Smooth muscle cell of bladder (primary cell): ENCODE measurements at places on chromosomes 2 and 18. TPM values are rescaled to one million over a fixed set of nuclear protein-coding genes. Genes with fewer than 3 reads are reported as not detected.

IL1F10 gene
- not detected in 2 replicates for total RNA-seq

GAL3ST2 gene
- 0.18 TPM in 1 of 2 replicates, not detected in the other for total RNA-seq

FAM237A gene
- not detected in 2 replicates for total RNA-seq

GTF3C2 gene
- 18.2 and 21.4 TPM in 2 replicates for total RNA-seq

CCBE1 gene
- total RNA-seq: 16.6 and 21.7 TPM in 2 replicates

EIF2AK3 gene
- total RNA-seq: 35.8 and 48.7 TPM in 2 replicates

PAX8 gene
- 0.14 and 0.37 TPM in 2 replicates for total RNA-seq

TMEM247 gene
- not detected in 2 replicates for total RNA-seq

RAB6C gene
- total RNA-seq: not detected in 2 replicates

OSBPL6 gene
- 1.1 and 1.4 TPM in 2 replicates for total RNA-seq

HSPE1 gene
- total RNA-seq: 83.3 and 114 TPM in 2 replicates

IL36RN gene
- total RNA-seq: 0.09 TPM in 1 of 2 replicates, not detected in the other

SEPTIN10 gene
- total RNA-seq: 63.4 and 63.5 TPM in 2 replicates

ATOH8 gene
- 29.3 and 72.5 TPM in 2 replicates for total RNA-seq

NLRC4 gene
- total RNA-seq: not detected in 2 replicates

EPHA4 gene
- total RNA-seq: 26.7 and 39.5 TPM in 2 replicates

SP9 gene
- total RNA-seq: not detected in 2 replicates

AFTPH gene
- total RNA-seq: 25.5 and 27.5 TPM in 2 replicates

RAB31 gene
- total RNA-seq: 51.2 and 58.7 TPM in 2 replicates

FTCDNL1 gene
- total RNA-seq: 0.92 and 1.00 TPM in 2 replicates

BUB1 gene
- 4.3 and 4.8 TPM in 2 replicates for total RNA-seq

TAF4B gene
- 1.7 and 1.9 TPM in 2 replicates for total RNA-seq

TSN gene
- 30.9 and 40.5 TPM in 2 replicates for total RNA-seq

ACTR3 gene
- total RNA-seq: 143 and 198 TPM in 2 replicates

SERPINB13 gene
- not detected in 2 replicates for total RNA-seq

POTEI gene
- under 0.01 TPM in 1 of 2 replicates, not detected in the other for total RNA-seq

LCT gene
- not detected in 2 replicates for total RNA-seq

ASAP2 gene
- total RNA-seq: 15.1 and 16.9 TPM in 2 replicates

FKBP1B gene
- total RNA-seq: 7.0 and 9.4 TPM in 2 replicates

ANKRD36B gene
- 17.8 and 20.7 TPM in 2 replicates for total RNA-seq

MYCN gene
- not detected in 2 replicates for total RNA-seq

ZNF804A gene
- total RNA-seq: 2.0 and 2.6 TPM in 2 replicates

RGPD4 gene
- under 0.01 TPM in 1 of 2 replicates, not detected in the other for total RNA-seq

DSC2 gene
- under 0.01 TPM in 1 of 2 replicates, not detected in the other for total RNA-seq

NAPG gene
- total RNA-seq: 38.8 and 40.4 TPM in 2 replicates

MAB21L4 gene
- not detected in 2 replicates for total RNA-seq

TBR1 gene
- under 0.01 TPM in 1 of 2 replicates, not detected in the other for total RNA-seq

ABCG5 gene
- not detected in 2 replicates for total RNA-seq

TTC32 gene
- 4.2 and 5.0 TPM in 2 replicates for total RNA-seq

GPR45 gene
- total RNA-seq: not detected in 2 replicates

FOXI3 gene
- total RNA-seq: not detected in 2 replicates

PLEKHH2 gene
- 4.6 and 5.3 TPM in 2 replicates for total RNA-seq

ANO7 gene
- 0.43 and 0.83 TPM in 2 replicates for total RNA-seq

HTR2B gene
- 6.0 and 10.8 TPM in 2 replicates for total RNA-seq

KANSL1L gene
- total RNA-seq: 12.5 and 18.6 TPM in 2 replicates

TEKT4 gene
- total RNA-seq: not detected in 2 replicates
